ENCODE measurements at places on chromosomes 1 and 21. TPM values are rescaled to one million over a fixed set of nuclear protein-coding genes. Genes with fewer than 3 reads are reported as not detected.

The CLDN17 gene
- total RNA-seq: not detected

The AIRE gene
- not detected for total RNA-seq

The CD101 gene
- total RNA-seq: 2.5 TPM

The CORT gene
- total RNA-seq: not detected

The LHX4 gene
- total RNA-seq: 0.08 TPM

The DCDC2B gene
- total RNA-seq: not detected

The DENND2C gene
- total RNA-seq: 6.7 TPM

The CD1D gene
- 0.48 TPM for total RNA-seq

The A3GALT2 gene
- total RNA-seq: not detected

The RCC1 gene
- total RNA-seq: 23.7 TPM

The RPTN gene
- total RNA-seq: not detected

The TTC39A gene
- total RNA-seq: not detected

The EFNA4 gene
- 6.8 TPM for total RNA-seq

The C4BPA gene
- total RNA-seq: not detected

The UBL4B gene
- not detected for total RNA-seq

The RNU1-4 gene
- 3,038 TPM for total RNA-seq

The ETV3L gene
- not detected for total RNA-seq

The TMEM81 gene
- total RNA-seq: 3.5 TPM

The NGF gene
- not detected for total RNA-seq

The RIPK4 gene
- 0.09 TPM for total RNA-seq

The B3GALT2 gene
- total RNA-seq: not detected

The SLC25A34 gene
- 1.8 TPM for total RNA-seq

The MIXL1 gene
- total RNA-seq: 0.58 TPM

The INSRR gene
- 0.14 TPM for total RNA-seq

The PWP2 gene
- 32.7 TPM for total RNA-seq

The CCDC27 gene
- total RNA-seq: not detected

The RAVER2 gene
- 0.82 TPM for total RNA-seq

The NTNG1 gene
- not detected for total RNA-seq

The ITGB2 gene
- 1,393 TPM for total RNA-seq

The PROK1 gene
- total RNA-seq: not detected

The SPRR2E gene
- total RNA-seq: not detected

The LMOD1 gene
- total RNA-seq: not detected

The HUNK gene
- not detected for total RNA-seq

The PLPP3 gene
- total RNA-seq: 0.50 TPM

The S100A12 gene
- total RNA-seq: 20.4 TPM

The MCOLN2 gene
- 3.8 TPM for total RNA-seq

The GSTM1 gene
- total RNA-seq: not detected

The MAN1C1 gene
- 3.6 TPM for total RNA-seq

The SLAMF6 gene
- 66.7 TPM for total RNA-seq

The NOTCH2 gene
- total RNA-seq: 97.4 TPM

The LMX1A gene
- total RNA-seq: not detected

The RNU1-2 gene
- total RNA-seq: 2,937 TPM
